Activated CD4-positive, alpha-beta T cell treated with anti-CD3 and anti-CD28 coated beads, Interleukin-2, amount 50 U/mL, for 16 hours (primary cell): ENCODE measurements at places on chromosomes 6 and 20.
A peak's percentile ranks its signal among the peaks of the same experiment; 100 is the strongest.

GRCh38 chr6:116895935-116896334 is 18.9 kb downstream of the RFX6 start:
- DNase-seq, result no peak

- peak; percentile 79 for DNase-seq
Measured at GRCh38 chr20:49593466-49594142, 25.7 kb upstream of the PTGIS start.

GRCh38 chr6:114762145-114762544 is 419.3 kb upstream of the HS3ST5 start:
- DNase-seq, result no peak

DNA sequence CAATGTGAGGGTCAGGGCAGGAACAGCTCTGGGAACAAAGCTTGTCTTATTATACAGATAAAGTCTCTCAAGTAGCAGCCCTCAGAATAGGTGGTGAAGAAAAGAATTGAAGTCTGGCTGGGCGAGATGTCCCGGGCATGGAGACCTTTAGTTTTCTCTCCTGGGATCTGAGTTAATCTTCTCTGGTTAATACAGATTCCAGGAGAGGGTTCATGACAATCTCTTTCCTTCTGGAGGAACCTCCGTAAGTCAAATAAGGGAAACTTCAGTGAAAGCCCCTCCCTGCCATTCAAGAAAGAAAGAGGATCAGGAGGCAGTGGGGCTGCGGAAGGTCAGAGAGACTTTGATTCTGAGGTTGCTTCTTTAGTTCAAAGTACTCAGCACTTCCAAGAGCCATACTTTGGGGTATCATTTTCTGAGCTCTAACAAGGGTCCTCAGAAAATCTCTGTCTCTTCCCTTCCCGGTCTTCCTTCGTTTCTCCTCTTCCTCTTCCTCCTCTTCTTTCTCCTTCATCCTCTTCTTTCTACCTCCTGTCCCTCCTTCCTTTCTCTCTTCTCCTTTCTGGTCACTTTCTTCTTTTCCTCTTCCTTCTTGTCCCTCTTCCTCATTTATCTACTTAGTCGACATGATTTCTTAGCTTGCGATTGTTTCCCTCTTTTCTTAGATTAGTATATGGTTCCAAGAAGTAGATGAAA is 4.6 kb upstream of the ZNF184 start:
- no peak for DNase-seq

DNA sequence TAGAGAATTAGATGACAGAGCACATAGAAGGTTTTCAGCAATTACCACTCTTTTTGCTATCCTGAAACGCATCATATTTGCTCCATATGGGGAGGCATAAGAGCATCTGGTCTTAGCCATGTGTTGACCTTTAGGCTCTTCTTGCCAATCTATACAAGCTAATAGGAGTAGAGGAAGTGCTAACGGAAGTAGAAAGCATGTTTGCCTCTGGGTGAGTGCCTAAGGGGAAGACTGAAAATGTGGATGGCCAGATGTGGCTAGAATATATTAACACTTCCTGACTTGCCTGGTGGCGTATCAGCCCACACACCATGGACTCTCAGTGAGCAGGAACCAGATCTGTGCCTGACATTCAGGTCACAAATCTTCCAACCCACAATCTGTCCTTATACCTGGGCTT is 136.3 kb downstream of the LRRC1 start:
- DNase-seq, result no peak

- DNase-seq, result peak; percentile 71
Measured at GRCh38 chr6:27810768-27811450, 101.3 kb downstream of the OR2B2 start.

GRCh38 chr6:27312950-27313271 is 838 bp upstream of the POM121L2 start:
- DNase-seq, result no peak

DNA sequence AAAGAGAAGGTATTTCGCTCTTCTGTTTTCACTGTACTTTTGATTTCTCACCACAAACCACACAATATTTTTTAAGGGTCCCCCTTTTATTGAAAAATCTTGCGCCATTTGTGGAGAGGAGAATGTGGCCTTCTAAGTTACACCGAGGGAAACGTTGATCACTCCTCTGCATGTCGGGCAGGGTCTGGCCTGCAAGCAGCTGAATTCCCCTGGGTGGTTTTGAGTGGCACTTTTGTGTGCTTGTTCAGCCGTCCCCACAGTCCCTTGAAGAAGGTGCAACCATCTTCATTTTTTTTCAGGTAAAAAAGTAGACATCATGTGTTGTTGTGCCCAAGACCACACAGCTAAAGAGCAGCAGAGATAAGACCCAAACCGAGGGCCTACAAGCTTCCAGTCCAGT is 6.1 kb downstream of the GPR31 start:
- DNase-seq, result no peak

DNA sequence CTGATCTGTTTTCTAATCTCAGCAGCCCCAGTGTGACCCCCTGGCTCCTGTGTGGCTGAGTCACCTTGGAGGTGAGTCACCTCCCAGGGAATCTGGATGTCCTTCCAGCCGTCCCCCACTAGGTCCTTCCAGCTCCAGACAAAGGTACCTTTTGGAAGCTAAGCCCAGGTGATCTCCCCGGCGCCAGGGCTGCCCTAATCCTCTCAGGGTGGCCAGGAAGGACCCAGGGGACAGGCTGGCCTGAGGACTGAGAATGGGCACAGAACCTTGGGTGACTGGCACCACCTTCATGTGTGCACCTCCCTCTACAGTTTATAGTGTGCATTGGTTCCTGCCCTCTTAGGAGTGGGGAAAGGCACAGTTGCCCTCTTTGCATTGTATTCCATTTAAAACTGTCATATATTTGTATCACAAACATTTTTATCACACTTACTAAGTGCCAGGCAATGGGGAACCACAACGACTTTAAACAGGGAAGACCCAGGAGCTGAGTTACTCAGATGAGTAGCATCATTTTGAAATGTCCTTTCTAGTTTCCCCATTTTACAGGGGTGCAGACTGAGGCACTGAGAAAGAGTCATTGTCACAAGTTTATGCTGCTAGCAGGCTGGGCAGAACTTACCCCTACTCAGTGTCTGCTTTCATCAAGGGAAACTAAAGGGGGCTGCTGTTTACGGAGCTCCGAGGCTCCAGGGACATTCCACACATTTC is 2.6 kb upstream of the BPIFB4 start:
- DNase-seq, result peak; percentile 8

DNA sequence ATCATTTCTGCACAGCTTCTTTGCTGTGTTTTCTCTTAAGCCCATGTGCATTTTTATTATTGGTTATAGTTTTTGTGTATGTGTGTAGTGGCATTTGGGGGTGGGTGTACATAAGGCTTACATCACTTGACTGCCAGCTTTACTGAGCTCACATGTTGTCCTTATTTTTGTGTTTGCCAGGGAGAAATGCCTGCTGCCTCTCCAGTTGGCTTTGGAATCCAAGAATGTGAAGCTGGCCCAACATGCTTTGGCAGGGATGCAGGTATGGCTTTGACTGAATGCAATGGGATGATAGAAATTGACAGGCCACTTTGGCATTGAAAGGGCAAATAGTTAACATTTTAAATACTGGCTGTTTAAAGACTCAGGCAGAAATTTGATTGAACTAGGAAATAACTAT is 11.4 kb downstream of the PBOV1 start:
- no peak for DNase-seq

DNA sequence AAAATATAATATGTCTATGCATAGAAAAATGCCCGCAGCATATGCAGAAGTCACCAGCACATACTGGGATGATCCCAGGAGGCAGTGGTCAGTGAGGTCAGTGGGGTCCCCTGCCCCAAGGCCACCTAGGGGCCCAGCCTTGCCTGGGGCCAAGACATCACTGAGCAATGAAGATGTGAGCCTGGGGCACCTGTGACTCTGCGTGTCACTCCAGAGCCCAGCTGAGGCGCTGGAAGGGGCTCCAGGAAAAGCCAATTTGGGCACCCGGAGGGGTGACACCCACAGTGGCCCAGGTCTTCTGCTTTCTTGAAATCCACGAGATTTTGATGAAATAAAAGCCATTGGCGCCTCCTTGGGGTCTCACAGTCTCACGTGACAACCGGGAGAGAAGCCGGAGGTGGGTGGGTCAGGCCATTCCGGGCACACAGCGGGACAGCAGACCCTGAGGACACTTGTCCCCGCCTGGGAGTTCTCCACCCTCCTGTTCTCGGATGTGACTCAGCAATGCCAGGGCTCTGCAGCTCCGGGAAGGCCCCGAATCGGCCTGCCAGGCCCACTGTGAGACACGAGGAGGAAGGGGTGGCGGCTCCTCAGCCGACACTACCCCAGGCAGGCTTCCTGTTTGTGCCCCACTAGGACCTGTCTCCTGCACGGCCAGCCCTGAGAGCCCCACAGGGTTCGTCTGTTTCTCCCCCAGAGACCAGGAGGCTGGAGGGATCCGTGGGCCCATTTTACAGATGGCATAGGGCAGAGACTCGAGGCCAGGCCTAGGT is 24.4 kb upstream of the SLCO4A1 start:
- peak; percentile 83 for DNase-seq

GRCh38 chr6:128379577-128379976 is 140.8 kb downstream of the PTPRK start:
- DNase-seq, result no peak

- no peak for DNase-seq
Measured at GRCh38 chr6:67854098-67854497, 781.0 kb upstream of the ADGRB3 start.

GRCh38 chr20:23092384-23092756 is 6.2 kb upstream of the CD93 start:
- DNase-seq, result no peak

DNA sequence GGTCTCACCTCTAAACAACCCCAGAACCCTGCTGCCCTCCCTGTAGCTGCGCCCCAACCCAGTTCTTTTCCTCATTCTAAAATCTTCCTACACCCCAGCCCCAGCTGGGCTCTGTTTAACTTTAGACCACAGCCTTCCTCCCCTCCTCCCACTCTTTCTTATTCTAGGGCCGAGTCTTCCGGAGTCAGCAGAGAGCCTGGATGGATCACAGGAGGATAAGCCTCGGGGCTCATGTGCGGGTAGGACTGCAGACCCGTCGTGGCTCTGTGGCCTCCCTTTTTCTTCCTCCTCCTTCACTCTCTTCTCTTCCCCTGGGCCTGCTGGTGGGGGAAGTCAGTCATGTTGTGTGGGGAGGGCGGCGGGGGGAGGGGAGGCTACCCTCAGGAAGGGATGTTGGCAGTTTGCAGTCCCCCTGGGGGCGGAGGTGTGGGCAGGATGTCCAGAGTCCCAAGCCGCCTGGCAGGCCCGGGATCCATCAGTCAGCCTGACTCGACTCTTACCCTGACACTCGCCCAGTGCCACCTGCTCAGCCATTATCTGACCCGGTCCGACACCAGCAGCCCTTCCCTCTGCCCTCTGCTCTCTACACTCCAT is 8.1 kb downstream of the CAPN11 start:
- DNase-seq, result no peak

GRCh38 chr20:4043329-4043728 is 28.0 kb upstream of the RNF24 start:
- DNase-seq, result no peak

GRCh38 chr20:11044561-11044960 is 370.8 kb upstream of the JAG1 start:
- DNase-seq, result no peak

GRCh38 chr6:108739496-108740330 is 108.5 kb upstream of the ARMC2 start:
- no peak for DNase-seq

DNA sequence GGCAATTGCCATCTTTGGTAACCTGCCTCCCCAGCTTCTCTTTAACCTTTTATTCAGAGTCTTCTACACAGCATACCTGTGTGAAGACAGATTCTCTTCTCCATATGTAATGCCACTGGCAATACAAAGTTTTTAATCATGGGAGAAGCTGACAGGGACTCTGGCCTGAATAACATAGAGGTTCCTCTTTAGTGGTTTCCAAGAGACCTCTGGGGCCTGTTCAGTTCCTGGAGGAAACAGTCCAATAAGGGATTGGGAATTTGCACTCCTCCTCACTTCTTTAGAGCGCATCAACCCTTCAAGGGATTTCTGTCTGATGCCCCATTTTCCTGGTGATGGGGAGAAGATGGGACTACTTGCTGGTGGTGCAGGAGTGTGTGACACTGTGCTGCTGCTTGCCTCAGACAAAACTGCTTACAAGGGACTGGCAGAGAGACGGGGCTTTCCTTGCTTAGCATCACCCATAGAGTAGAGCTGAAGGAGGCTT is 1.4 kb downstream of the RIMS1 start:
- DNase-seq, result no peak

GRCh38 chr20:5061213-5061612 is 58.5 kb downstream of the PCNA start:
- no peak for DNase-seq

DNA sequence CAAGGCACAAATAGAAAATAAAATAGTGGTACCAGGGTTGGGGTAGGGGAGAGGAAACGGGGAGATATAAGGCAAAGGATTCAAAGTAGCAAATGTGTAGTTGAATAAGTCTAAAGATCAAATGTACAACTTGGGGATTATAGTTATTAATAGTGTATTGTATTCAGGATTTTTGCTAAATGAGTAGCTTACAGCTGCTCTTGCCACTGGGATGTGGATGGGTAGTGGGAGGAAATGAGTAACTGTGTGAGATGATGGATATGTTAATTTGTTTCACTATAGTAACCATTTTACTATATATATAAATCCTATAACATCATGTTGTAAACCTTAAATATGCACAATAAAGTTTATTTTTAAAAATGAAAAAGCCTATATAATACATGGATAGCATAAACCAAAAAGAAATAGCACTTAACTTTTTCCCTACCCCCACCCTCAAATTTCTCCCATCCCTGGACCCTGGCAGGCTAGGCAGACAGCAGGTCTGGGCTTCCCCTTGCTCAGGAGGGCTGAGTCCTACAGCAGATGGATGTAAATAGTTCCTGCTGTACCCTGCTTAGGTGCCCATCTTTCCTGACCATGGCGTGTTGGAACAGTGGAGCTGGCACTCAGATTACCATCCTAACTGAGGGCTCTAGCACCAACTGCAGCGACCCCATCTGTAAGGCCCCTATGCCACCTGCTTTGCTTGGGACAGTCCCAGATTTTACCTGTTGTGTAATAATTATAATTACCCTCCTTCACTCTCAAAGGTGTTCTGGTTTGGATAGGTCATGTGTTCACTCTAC is 28.6 kb upstream of the PBOV1 start:
- DNase-seq, result no peak

DNA sequence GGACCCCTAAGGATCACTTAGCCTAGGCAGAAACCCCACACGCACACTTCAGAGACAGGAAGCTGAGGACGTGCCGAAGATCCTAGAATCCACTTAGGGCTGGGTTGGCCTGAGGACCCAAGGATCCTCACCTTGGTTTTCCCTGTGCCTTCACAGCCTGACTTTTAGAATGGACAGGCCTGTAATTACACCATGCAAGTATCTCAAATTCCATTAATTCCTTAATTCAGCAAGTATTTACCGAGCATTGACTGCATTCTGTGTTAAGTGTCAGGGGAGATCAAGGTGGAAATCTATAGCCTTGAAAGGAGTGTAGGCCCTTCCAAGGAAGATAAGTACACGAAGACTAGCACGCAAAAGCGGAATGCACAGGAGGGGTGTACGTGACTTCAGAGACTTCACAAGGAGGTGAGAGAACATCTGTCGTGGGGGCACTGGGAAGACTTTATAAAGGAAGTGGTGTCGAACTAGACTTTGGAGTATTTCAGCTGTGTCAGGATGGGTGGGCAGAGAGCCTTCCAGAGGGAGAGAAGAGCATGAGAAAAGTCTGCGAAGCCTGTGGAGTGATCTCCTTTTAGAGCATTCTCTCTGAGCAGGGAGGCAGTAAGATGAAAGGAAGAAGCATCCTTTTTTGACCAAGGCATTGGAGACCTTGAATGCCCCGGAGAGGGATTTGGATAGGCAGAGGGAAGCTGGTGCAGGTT is 4.0 kb downstream of the DSP start:
- no peak for DNase-seq
